ENCODE measurements at places on chromosomes 16 and 17.

DNA sequence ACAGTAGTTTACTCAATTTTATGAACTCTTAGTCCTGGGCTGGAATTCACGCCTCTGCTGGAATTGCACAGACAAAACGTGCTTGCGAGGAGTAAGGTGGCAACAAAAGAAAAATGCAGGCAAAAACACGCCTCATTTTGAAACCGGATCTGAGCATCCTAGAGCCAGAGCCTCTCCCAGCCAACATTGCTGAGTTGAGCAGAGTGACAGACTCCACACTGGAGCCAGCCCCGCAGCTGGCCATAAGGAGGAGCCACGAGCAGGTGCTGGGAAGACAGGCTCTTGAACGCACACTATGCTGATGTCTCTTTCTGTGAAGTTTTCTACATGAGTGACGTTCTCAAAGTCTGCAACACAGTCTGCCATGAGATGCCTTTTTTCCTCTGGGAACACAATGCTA lies 14.6 kb upstream of the HSBP1 start:
- DNase-seq = no peak

DNA sequence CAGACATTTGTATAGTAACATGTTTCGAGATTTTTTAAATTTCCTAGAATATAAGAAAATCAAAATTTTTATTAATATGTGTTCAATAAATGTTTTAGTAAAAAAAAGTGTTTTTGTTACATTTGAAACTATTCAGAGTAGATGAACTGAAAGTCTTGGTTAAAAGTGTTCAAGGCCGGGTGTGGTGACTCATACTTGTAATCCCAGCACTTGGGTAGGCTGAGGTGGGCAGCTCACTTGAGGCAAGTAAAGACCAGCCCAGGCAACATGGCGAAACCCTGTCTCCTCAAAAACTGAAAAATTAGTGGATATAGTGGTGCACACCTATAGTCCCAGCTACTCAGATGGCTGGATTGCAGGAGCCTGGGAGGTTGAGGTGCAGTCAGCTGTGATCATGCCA lies 16.8 kb upstream of the PHKG2 start:
- no peak for DNase-seq

GRCh38 chr17:31931756-31932155 lies 5.1 kb upstream of the SUZ12 start:
- no peak for DNase-seq

GRCh38 chr16:24700549-24701392 lies 28.7 kb upstream of the TNRC6A start:
- DNase-seq = no peak

- DNase-seq = no peak
Measured at GRCh38 chr16:77223184-77223583, 24.0 kb downstream of the SYCE1L start.

DNA sequence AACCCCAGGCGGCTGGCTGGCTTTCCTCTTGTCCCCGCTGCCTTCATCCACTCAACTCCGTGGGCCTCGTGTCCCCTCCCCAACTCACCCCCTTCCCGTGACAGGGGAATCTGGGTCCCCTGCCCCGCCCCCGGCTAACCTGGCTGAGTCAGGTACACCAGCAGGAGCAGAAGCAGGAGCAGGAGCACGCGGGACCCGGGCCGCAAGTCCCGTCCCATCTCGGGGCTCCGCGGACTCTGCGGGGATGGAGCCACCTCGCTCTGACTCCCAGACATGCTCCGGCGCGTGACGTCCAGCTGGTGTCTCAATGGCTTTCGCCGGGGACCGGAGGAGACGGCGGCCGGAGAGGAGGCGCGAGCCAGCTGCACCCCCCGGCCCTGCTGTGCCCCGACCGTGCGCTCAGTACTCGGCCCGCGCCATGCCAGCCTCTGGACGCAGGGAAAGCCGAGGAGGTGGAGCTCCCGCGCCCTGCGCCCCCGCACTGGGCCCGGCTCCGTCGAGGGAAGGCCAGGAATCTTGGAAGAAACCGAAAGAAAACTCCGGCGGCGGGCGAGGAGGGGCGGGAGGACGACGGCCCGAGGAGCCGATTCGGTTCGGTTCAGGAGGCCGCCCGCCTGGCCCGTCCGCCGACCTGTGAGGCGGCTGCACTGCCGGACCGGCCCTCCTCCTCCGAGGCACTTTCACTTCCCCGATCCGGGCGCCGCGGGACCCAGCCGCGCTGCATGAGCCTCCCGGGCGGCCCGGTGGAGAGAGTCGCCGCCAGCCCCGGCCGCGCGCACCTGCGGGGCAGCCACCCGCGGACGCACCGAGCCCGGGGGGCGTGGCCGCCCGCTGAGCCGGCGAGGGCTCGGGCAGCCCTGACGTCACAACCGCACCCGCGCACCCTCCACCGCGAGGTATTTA lies at the start of the genes CXCL16 and ZMYND15:
Gene CXCL16, minus strand, starts transcription at position 807 of the 903 bp plus-strand sequence. Its CDS starts 589 bp downstream, at position 218.
Gene ZMYND15, plus strand, starts transcription at position 712 of the 903 bp plus-strand sequence. CDS start 716 bp downstream, outside the sequence.
- DNase-seq = peak; percentile 36

- no peak for DNase-seq
Measured at GRCh38 chr16:69720822-69721430, 5.4 kb downstream of the NQO1 start.

DNA sequence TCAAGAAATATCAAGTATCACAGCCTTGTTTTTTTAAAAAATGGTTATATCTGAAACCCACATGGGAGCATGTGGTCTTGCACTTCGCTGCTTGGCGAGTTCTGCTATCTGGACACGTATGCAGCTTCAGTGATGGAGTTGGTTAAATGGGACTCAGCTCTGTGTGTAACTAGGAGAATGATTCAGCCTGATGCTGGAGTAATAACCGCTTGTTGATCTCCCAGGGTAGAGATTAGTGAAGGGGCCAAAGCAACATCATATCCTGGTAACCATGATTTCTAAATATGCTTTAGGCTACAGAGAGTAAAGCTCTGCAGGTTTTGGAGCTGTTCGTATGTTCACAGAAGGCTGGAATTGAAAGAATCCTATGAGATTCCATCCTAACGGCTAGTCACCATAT lies 63.2 kb downstream of the IQCK start:
- DNase-seq = no peak

DNA sequence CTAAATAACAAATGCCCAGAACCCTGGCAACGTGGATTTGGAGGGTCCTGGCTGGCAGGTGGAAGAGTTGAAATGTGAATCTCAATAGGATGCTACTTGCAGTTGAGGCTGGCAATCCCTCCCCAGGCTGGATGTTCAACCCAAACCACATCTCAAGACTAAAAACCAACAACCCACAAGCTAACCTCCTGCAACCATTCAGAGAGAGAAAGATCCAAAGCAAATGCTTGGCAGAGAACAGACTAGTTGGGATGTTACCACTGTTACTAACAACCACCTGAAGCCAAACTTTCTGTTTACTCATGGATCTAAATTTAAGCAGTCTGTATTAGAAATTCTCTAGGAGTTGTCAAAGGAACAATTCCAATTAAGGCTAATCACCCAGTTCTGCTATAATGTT lies 27.9 kb downstream of the SMG6 start:
- no peak for DNase-seq

GRCh38 chr16:74501484-74502478 lies 80.5 kb upstream of the CLEC18B start:
- DNase-seq = no peak

- no peak for DNase-seq
Measured at GRCh38 chr16:31331807-31332301, 23.1 kb upstream of the ITGAX start.

GRCh38 chr17:6510321-6510977 lies 45.9 kb downstream of the PITPNM3 start:
- DNase-seq = no peak

DNA sequence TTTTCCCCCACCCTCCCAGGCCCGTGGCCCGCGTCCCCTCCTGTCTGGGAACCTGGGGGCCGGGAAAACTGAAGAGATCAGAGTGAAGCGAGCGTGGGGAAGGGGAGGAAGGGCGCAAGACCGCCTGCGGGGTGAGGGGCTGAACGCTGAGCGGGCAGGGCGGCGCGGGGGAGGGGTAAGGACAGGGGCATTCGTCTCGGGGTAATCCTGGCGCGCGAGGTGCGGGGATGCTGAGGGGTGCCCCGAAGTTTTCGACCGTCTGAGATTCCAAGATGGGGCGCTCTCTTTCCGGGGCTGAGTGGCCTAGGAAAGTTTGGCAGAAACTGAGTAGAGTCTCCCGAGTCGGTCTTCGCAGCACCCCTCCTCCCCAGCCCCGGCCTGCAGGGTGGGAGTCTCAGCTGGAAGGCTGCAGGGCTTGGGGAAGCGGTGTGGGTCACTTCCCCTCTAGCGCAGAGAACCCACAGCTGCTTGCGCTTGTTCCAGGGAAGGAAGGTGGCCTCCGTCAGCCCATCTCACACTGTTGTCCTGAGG lies 555 bp downstream of the TTYH2 start:
- DNase-seq = no peak

DNA sequence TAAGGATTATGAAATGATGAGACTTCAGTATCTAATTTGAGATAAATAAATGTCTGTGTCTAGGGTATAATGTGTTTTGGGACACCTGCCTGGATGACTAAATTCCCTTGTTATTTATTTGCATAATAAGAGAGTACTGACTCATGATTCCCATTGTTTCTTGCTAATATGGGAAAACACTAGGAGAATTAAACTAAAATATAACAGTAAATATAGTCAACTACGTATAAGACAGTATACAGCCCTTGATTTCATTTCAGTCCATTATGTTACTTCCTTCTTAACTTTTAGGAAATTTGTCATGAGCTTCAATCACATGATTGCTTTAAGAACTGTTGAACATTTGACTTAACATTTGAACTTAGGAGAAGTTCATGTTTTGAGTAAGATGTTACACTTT lies 62.4 kb downstream of the VMP1 start:
- DNase-seq = no peak

DNA sequence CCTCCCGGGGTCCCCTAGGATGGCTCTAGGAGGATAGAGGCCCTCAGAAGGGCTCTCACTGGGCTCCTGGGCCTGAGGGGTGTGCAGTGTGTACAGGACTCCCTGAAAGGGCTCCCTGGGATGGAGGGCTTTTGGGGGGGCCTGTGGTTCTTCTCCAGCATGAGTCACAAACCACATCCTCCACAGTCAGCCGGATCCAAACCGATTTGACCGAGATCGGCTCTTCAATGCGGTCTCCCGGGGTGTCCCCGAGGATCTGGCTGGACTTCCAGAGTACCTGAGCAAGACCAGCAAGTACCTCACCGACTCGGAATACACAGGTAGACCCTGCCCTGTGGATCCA lies 4.5 kb downstream of the TRPV2 start:
- no peak for DNase-seq

DNA sequence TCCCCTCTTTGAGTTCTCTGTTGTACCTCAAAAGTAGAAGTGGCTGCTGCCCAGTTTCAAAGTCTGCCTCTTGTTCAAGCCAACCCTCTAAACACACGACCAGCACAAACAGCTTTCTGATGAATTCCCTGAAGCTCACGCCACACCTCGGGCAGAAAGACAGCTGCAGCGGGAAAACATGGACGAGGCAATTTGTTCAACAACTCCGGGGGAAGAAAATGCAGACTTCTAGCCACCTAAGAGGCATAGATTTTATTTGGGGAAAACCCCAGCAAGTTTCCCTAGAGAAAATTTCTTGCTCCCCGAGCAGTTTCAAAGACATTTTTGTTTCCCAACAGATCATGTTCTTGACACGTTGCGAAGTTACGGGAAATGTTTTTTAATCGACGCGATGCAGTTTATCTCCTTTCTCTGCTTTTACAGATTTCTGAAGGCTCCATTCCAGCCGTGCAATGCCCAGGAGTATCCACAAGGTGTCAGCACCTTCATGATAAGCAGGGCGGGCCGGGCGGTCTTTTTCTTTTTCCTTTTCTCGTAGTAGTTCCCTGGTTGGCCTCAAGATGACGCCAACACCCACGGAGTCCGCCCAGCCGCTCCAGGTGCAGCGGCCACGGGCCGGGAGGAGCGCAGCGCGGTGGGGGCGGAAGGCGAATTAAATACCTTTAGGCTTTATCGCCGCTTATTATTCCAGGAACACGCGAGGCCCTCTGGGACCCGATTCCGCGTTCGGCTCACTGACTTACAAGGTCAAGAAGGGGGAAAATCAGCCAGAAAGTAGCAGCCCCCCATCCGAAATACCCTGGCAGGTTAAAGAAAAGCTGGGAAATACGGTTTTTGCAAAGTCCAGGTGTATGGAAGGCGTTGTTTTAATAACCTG lies 2.9 kb upstream of the FOXC2 start:
- peak; percentile 78 for DNase-seq

- DNase-seq = no peak
Measured at GRCh38 chr17:44760474-44761308, 1.9 kb downstream of the ADAM11 start.

- DNase-seq = no peak
Measured at GRCh38 chr17:8019166-8019565, 16.8 kb downstream of the GUCY2D start.

GRCh38 chr16:610513-611381 lies 20.0 kb upstream of the WFIKKN1 start:
- DNase-seq = peak; percentile 29

GRCh38 chr17:29383686-29384085 lies 6.5 kb upstream of the TAOK1 start:
- DNase-seq = no peak

DNA sequence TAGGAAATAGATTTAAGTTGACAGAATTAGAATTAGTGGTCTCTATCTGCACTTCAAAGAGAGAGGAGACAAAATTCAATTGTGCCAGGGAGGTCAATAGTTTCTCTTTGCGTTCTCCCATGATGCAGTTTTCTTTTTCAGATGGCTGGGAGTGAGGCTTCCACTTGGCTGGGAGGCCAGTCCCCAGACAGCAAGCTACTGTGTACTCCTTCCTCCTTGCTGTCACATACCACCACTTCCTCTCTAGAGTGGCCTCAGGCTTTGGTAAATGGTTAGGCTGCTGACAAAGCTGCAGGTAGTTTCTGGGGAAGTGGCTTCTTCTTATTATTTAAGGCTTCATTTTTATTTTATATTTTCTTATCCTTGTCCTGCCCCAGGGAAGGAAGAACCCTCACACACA lies 106.2 kb upstream of the HS3ST4 start:
- no peak for DNase-seq

GRCh38 chr17:68382582-68383085 lies 74.7 kb downstream of the WIPI1 start:
- DNase-seq = no peak

DNA sequence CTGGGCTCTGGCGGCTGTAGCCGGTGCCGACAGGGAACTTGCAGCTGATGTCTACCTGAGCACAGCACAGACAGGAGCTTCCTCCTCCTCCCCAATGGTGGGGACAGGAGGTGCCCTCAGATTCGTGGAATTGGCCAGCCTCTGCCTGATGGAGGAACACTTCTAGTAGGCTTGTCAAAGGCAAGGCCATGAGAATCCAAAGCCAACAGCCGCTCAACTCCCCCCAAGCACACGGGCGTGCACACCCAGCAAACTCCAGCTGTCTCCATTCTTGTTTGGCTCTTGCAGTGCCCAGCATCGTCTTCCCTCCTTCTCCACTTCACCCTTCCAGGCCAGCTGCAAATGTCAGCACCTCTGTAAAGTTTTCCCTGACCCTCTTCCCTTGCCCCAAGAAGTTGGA lies 35.1 kb downstream of the SCNN1G start:
- DNase-seq = no peak

DNA sequence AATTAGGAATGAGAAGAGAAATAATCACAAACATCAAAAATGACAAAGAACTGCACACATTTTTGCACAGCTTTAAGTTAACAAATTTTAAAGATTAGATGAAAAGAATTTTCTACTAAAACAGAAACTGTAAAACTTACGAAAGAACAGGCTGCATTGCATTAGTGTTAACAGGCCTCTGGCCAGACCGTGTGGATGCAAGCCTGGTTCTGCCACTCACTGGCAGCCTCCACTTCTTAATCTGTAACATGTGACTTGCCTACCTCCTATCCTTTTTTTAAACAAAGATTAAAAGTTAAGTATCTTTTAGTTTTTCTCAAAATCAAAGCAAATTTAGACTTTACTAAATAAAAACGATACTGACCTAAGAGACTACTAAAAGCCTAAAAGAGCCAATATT lies 37.5 kb downstream of the CREBBP start:
- no peak for DNase-seq

- no peak for DNase-seq
Measured at GRCh38 chr16:53065461-53066061, 10.8 kb downstream of the CHD9 start.
